H4 (cell line): ENCODE measurements at places on chromosomes 13 and 19. TPM values are rescaled to one million over a fixed set of nuclear protein-coding genes. Genes with fewer than 3 reads are reported as not detected.

- no peak for DNase-seq
Measured at GRCh38 chr19:11291991-11292390, 4.0 kb upstream of the TSPAN16 start.

- DNase-seq: no peak
Measured at GRCh38 chr13:101977475-101977874, 424.4 kb downstream of the FGF14 start.

GRCh38 chr19:47661161-47661560, 52.1 kb upstream of the EHD2 start:
- no peak for DNase-seq

DNA sequence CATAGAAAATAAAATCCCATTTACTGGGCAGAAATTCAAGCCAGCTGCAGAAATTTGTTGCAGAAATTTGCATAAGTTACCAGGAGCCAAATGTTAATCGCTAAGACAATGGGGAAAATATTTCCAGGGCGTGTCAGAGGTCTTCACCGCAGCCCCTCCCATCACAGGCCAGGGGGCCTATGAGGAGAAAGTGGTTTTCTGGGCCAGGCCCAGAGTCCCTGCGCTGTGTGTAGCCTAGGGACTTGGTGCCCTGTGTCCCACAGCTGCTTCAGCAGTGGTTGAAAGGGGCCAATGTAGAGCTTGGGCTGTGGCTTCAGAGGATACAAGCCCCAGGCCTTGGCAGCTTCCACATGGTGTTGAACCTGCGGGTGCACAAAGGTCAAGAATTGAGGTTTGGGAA, 278.9 kb upstream of the PCDH9 start:
- no peak for DNase-seq

DNA sequence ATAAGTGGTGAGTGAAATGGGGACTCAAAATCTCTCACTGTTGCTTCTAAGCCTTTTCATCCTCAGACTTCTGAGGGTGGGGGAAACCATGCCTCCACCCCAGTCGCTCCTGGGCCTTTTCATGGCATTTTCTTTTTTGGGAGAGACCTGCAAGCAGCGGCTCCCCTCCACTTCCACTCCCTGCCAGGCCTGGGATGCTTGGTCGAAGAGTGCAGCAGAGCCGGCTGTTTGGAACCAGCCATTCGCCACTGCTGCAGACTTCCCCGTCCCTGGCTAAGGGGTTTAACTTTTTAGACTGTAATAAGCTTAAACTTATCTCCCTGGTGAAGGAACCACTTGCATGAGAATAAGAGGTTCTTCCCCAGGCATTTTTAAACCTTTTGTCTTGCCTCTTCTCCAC, 617.2 kb downstream of the PCDH9 start:
- DNase-seq: no peak

Gene CPAMD8
- total RNA-seq: not detected in 2 replicates

DNA sequence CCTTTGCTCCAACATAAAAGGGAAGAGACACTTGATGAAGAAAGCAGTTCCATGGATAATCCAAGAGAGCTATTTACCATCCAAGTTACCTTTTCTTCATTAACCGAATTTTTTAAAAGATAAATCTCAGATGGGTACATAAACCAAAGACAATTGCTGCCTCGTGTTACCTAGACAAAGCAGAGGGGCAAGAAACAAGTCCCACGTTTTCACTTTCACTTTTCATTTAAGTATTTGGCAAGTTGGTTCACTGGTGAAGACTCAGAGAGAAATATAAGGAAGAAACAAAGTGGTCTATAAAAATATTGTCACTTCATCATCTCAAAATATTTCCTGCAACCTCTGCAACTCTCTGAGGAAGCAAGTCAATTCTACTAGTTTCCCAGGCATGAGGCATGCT, 446.1 kb downstream of the FGF14 start:
- no peak for DNase-seq

Gene PSG11
- not detected in 2 replicates for total RNA-seq

DNA sequence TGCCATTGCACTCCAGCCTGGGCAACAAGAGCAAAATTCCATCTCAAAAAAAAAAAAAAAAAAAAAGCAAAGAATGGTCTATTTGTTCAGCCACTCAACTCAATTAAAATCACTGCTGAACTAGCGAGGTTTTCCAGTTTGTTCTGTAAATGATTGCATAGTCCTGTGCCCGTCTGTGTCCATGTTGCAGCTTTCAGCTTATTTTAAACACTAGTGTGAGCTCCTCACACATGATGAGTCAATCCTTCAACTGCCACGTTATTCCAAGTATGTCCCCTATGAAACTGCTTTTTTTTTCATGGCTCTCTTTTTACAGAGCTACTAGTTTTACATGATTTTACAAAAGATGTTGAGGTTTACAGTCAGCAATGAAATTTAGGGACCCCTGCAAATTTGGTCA, 12.2 kb downstream of the SUGP2 start:
- no peak for DNase-seq

- DNase-seq: no peak
Measured at GRCh38 chr13:35767256-35767976, 290.9 kb upstream of the MAB21L1 start.

DNA sequence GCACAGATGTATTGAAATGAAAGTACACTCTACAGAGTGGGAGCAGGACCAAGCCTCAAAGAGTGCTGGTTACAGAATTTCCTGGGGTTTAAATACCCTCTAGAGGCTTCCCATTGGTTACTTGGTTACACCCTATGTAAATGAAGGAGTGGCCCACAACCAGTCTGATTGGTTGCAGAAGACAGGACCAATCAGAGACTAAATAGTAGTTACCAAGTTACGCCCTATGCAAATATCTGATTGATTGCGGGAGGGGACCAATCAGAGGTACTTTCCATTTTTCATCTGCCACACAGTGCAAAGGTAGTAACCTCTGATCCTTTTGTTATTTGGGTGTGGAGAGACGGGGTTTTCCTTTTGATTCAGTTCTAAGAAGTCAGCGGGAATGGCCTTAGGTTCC, 5.5 kb upstream of the ZFP82 start:
- no peak for DNase-seq

Gene HNRNPUL1
- 70.9 and 82.4 TPM in 2 replicates for total RNA-seq

Gene URAD
- not detected in 2 replicates for total RNA-seq

Gene RFPL4AL1
- 1.8 TPM in 1 of 2 replicates, not detected in the other for total RNA-seq

DNA sequence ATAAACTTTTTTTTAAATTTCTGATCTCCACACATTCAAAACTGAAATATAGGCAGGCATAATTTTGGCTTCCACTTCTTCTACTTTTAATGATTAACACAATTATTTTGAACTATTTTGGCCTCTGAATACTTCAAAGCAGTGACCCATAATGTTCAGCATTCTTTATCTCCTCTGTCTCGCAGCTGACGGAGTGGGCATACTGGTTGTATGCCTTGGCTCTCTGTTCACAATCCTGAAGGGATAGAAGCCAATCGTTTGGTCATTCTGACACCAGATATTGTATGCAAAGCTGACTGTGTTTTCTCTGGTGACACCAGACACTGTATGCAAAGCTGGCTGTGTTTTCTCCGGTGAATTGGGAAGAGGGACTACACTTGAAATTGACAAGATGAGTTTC, 833.0 kb downstream of the EFNB2 start:
- DNase-seq: no peak

Gene PTGER1
- not detected in 2 replicates for total RNA-seq

DNA sequence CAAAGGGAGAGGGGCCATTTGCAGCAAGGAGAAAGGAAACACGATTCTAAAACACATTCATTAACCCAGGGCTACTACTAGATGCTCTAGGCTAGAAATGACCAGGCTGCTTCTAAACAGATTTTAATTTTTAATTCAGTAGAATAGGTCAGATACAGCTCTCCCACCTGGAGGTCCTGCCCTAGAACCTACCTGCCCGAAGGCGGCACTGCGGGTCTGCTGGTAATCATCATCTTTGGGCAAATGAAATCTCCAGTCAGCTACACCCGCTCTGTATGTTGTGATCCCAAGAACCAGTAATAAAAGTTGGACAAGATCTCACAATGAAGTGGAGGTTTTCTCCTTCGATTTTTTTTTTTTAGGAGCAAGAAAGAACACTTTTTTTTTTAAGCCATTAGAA, 345.3 kb downstream of the ENOX1 start:
- DNase-seq: no peak

Gene NLRP11
- total RNA-seq: 2.1 and 2.4 TPM in 2 replicates

Gene ZFP36
- total RNA-seq: 4.0 and 5.7 TPM in 2 replicates

DNA sequence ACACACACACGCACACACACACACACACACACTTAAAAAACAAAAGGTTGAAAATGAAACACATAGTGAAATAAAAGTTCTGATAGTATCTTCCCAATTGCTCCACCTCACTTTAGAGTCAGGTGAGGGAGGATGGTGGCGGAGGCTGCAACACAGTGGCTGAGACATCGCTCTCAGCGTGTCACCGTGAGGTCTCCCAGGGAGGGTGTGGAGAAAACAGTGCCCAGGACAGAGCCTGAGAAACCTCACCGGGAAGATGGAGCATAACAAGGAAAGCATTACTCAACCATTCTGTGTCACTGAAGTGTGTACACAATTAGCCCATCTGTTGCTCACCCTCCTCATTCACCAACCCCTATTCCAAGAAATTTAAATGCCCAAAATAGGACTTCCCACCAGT, 111.4 kb upstream of the USP29 start:
- no peak for DNase-seq

GRCh38 chr19:32178401-32178800, 167.0 kb upstream of the ZNF507 start:
- no peak for DNase-seq

GRCh38 chr13:79990048-79990447, 350.9 kb downstream of the SPRY2 start:
- DNase-seq: no peak

DNA sequence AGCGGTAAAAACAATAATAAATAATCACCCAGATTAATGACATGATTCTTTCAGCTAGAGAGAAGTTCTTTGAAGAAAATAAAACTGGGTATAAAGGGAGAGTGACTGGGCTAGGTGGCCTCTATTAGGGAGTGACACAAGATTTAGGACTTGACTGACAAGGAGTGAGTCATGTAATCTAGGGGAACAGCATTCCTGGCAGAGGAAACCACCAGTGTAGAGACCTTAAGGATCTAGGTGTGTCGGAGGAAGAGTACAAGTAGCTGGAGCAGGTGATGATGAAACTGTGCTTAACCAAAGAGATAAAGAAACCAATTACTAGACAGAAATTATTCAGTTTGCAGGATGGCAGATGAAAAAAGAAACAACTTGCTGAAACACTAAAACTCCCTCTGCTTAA, 248.0 kb downstream of the RFC3 start:
- no peak for DNase-seq

- DNase-seq: no peak
Measured at GRCh38 chr13:36536546-36536945, 104.3 kb downstream of the CCNA1 start.

GRCh38 chr13:26320766-26321165, 66.8 kb downstream of the CDK8 start:
- no peak for DNase-seq

GRCh38 chr13:48567515-48568369, 34.9 kb upstream of the RCBTB2 start:
- no peak for DNase-seq

Gene RDH8
- not detected in 2 replicates for total RNA-seq

Gene COL4A1
- 56.1 and 66.5 TPM in 2 replicates for total RNA-seq

DNA sequence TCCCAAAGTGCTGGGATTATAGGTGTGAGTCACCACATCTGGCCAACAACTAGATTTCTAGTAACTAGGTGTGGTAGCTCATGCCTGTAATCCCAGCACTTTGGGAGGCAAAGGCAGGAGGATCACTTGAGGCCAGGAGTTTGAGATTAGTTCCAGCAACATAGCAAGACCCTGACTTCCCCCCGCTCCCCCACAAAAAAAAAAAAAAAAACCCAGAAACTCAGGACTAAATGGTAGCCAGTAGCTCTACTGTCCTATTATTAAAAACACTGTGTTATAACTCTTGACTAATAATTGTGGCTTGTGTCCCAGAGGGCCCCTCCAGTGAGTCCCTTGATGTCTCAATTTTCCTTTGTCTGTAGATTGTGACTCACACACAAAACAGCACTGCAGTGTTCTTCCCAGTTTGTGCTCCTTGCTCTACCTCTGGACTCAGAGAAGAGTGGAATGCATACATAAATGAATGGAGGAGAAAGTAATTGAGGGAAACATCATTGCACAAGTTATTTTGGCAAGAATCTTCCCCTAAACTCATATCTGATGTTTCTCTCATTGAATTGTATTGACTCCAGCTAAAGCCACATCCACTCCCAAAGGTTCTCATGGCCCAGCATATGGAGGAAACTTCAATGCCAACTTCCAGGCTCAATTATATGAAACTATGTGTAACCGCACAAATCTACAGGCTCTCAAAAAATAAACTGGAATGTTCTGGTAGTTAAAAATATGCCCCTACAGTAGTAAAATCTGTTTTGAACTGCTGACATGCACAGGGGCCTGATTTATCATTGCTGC, 8.8 kb downstream of the TPT1 start:
- DNase-seq: peak; percentile 63

DNA sequence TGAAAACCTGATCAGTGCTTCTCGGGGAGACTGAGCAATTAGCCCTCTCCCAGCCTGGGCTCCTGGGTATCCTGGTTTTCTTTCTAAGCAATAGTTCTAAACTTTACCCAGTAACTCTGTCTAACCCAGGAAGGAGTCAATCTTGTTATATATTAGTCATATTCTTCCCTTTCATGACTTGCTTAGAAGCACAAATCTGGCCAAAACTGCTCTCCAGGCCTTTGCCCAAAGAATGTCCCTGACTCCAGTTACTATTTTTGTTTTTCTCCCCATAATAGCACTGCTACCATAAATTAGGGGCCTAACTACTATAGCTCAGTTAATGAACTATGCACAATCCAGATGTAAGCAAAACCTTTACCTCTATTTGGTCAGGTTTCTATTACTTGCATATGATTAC, 355.8 kb upstream of the HTR2A start:
- DNase-seq: no peak

DNA sequence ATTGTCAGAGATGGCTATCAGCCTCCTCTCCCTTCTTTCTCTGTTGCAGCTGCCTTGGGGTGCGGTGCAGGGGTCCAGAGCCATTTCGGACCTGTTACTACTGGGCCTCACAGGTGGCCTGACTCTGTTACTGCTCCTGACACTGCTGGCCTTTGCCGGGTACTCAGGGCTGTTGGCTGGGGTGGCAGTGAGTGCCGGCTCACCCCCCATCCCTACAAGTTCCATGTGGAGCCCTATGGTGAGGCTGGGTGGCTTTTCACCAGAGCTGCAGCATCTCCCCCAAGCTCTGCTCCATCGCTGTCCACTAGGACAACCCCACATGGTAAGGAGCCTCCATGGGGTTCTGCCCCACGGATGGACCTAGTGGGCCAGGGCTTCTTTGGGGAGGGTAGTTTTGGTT, 13.7 kb upstream of the ZNF492 start:
- no peak for DNase-seq

- no peak for DNase-seq
Measured at GRCh38 chr13:37094840-37095239, 10.6 kb downstream of the CSNK1A1L start.

Gene FFAR2
- total RNA-seq: not detected in 2 replicates

Gene LGALS7B
- not detected in 2 replicates for total RNA-seq

Gene PGLYRP1
- total RNA-seq: not detected in 2 replicates
